ENCODE measurements at places on chromosomes 1 and 21.

DNA sequence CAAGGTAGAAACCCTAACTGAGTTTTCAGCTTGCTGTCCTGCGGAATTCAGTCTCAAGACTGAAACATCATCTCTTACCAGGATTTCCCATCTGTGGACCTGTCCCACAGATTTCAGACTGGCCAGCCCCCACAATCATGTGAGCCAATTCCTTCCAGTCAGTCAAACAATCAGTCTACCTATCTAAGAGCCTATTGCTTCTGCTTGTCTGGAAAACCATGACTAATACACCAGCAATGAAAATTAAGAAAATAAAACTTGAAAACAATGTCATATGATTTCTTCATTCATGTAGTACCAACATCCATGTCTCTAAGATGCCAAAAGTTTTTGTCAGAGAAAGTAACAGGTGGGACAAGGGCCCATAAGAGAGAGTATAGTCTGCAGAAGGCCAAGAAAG lies 57.6 kb upstream of the CRB1 start:
- no peak for DNase-seq

DNA sequence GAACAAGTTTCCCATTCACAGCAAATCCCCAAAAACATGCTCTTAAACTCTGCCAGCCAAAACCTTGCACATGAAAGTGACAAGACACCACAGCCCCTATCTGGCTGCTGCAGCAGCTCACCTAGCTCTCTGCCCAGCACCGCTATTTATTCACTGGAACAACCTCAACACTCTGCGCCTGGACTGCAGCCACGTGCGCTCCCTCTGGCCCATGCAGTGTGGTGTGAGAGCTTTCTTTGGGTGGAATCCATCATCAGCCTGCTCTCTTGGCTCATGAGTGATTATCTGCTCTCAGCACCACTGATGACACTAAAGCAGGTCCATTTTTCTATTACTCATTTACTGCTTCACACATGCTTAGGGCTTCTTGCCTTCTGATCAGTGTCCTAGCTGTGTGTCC lies 11.4 kb downstream of the KCNJ6 start:
- DNase-seq, result peak; percentile 96

GRCh38 chr1:150560011-150560438 lies 10.8 kb downstream of the ADAMTSL4 start:
- peak; percentile 68 for DNase-seq

DNA sequence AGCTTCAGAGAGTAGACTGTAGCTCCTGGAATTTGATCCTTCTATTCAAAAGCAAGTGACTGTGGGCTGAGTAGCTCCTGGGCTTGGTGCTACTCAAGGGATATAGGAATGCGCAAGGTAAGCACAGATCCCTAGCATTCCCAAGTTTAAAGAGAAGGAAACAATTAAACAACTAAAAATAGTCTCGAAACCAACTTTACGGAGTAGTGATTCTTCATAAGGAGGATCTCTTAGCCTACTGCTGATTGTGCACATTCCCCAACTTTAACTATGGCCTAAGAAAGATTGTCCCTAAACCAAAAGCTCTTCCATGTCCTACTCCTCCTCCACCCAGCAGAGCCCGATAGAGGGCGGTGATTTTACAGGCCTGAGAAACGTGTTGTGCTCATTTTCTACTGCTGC lies 226.5 kb upstream of the CAMK1G start:
- no peak for DNase-seq

DNA sequence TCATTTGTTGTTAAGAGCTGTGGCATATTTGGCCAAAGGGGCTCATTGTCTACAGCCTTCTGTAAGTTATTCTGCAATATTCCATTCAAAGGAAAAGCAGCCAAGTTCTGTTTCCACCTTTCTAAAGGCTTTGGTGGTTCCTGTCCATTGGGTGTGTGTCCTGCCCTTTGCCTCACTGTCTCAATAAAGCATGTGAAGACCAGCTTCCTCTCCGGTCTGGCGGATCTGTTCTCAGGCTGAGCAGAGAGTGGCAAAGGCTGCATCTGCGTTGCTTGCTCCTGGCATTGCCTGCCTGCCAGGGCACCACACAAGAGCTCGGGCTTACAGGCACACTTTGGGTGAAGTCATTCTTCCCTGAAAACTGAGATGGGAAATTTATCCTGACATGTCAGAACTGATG lies 34.9 kb downstream of the ST6GALNAC3 start:
- DNase-seq, result no peak

DNA sequence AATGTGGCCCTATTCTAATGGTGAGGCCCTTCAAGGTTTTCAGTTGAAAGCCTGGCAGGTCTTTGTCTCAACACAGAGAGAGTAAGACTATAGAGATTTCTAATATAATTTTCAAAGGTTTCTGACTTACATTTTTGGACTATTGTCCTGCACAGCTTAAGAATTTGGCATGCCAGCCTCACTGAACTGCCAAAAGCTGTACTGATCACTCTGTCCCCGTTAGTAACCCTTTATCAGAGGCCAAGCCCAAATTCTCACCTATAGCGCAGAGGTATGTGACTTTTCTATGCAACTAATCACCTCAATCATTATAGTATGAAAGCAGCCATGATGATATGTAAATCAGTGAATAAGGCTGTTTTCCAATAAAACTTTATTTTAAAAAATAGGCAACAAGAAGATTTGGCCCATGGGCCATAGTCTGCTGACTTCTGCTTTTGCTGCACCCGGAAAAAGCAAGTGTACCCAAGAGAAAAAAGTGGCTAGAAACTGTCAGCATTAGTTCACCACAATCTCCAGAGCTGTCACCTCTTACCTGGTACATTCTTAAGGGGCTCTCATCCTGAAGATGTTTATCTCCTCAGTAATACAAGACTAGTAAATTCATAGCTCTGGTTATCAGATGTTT lies 85.4 kb downstream of the PIGK start:
- DNase-seq, result peak; percentile 24

DNA sequence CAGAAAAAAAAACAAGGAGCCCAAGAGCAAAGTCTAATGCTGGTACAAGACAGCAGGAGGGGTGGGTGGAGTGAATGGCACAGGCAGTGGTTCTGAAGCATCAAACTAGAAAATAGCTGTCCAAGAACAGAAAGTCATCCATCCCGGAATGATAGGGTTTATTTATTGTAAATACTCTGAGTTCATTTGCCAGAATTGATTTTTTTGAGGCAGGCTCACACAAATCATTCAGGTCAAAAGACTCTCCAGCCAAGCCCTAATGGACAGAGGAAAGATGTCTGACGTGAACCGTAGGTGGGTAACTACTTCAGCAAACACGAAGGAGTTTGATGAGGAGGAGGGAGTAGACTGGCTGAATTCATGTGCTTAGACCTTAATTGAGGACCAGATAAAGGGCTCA lies 13.8 kb upstream of the DISP1 start:
- DNase-seq, result no peak

- DNase-seq, result peak; percentile 4
Measured at GRCh38 chr1:32291145-32291707, 657 bp upstream of the HDAC1 start.

GRCh38 chr1:110111081-110111480 lies 1.2 kb upstream of the UBL4B start:
- no peak for DNase-seq

DNA sequence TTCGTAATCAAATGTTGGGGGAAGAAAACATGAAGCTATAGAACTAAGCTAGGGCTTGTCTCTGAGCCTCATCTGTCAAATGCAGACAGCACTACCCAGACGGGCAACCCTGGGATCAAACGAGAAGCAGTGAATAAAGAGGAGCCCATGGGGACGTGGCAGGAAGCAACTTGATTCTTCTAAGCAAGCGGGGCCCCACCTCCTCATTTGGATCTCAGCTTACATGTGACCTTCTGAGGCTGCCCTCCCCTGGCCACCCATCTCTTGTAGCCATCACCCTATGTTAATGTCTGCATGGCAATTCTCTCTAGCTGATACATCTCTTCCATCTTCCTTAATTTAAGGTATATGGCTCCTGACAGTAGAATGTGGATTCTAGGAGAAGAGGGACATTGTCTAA lies 171.3 kb downstream of the IGSF21 start:
- no peak for DNase-seq

GRCh38 chr1:217021956-217022355 lies 298.7 kb upstream of the ESRRG start:
- peak; percentile 12 for DNase-seq

GRCh38 chr1:58786184-58786926 lies 2.5 kb upstream of the JUN start:
- DNase-seq, result no peak

DNA sequence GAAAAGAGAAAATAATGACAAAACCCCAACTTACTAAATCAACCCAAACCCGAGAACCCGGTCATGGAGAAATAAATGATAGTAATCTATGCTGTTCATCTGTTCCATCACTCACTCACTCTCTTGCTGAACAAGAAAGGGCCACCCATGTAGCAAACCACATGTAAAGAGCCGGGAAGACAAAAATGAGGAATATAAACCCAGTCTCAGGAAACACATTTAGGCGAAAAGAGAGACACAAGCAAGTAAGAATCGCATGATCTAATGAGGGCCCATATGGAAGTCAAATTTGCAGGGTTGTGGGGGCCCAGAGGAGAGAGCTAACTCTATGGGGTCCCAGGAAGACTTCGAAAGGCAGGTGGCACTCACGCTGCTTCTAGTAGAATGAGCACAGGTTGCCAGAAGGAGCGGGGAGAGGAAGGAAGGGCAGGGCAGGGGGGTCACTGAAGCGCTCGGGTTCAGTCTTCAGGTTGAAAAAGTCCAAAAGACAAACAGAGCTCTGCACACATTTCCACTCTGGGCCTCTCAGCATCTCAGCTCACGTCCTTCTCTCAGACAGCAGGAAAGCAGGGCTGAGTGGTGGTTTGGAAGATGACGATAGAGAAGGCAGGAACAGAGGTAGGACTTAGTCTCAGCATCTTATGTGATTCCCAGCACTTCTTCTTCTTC lies 142.9 kb upstream of the KRTAP19-8 start:
- no peak for DNase-seq

GRCh38 chr1:221072214-221072613 lies 193.0 kb downstream of the HLX start:
- DNase-seq, result no peak

GRCh38 chr1:32701951-32702598 lies 495 bp downstream of the SYNC start:
- no peak for DNase-seq

DNA sequence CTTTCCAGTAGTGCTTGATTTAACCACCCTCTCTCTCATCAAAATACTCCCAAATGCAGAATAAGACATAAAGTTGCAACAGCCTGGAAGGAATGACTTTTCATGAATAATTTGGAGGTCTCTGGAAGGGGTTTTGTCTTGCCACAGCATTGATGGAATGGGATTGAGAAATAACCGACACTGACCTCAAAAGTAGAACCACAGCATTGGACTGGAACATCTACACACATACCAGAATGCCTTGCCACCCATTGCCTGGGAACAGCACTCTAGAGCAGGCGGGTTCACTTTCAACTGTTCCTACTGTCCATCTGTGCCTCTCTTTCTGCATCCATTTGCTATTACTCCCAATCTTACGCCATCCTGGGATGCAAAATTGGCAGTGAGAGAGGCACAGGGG lies 149.1 kb upstream of the USP24 start:
- DNase-seq, result no peak

DNA sequence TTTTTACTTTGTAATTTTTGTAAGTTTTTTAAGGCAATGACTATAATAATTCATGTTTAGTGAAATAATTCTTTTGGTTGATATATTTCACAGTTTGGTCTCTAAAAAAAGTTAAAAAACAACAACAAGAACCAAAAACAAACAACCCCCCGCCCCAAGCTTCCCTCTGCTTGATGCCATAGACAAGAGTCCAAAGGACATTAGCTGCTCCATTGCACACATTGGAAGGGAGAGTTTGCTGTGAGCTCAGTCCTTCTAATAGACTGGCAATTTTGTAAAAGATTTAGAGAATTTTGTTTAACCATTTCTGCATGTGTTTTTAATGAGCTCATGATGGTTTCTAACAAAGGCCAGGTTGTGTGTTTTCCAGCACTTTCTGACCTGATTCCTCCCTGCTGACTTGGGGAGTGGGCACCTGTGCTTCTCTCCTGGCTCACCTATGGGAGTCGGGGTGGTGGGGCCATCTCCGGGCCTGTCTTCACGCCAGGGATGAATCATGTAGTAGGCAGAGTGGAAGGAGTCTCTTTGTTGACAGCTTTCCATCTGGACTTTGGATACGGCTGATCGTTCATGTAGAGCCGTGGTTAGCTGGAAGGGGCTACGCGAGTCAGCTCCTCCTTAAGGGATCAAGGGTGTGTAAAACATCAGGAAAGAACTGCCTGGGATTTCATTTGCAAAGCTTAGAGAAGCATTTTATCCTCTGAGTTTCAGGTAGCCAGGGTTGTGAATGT lies 14.1 kb downstream of the ZBTB18 start:
- peak; percentile 70 for DNase-seq

DNA sequence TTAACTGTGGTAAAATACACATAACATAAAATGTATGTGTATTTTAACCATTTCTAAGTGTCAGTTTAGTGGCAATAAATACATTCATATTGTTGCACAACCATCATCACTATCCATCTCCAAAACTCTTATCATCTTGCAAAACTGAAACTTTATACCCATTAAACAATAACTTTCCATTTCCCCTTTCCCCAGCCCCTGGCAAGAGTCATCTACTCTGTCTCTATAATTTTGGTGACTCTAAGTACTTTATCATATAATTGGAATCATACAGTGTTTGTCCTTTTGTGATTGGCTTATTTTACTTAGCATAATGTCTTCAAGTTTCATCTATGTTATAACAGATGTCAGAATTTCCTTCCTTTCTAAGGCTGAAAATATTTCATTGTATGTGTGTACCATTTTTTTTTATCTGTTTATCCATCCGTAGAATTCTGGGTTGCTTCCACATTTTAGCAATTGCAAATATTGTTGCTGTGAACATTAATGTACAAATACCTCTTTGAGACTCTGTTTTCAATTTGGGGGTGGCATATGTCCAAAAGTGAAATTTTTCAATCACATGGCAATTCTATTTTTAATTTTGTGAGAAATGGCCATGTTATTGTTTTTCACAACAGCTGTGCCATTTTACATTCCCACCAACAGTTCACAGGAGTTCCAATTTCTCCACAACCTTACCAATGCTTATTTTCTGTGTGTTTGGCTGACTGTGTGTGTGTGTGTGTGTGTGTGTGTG lies 153.9 kb upstream of the GORAB start:
- no peak for DNase-seq

GRCh38 chr1:183226963-183227362 lies 40.9 kb downstream of the LAMC2 start:
- no peak for DNase-seq
